AML-193 (cell line): ENCODE measurements at places on chromosomes 7 and 10.

DNA sequence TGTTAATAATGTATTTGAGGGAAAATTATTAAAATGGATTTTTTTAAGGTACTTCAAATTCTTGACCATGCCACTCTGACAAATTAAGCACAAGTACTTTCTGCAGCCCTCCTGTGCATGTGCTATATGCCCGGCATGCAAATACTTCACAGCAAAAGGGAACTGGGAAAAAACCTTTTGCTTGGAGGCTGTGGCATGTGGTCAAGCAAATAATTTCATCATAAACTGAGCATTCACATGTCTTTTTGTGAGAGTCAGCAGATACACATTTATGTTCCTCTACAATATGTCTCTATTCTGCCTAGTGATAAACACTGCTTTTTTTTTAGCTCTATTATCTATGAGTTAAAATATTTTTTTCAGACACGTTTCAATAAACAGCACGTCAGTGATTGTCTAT, 53.7 kb upstream of the SEMA3A start:
- peak; percentile 85 for DNase-seq

DNA sequence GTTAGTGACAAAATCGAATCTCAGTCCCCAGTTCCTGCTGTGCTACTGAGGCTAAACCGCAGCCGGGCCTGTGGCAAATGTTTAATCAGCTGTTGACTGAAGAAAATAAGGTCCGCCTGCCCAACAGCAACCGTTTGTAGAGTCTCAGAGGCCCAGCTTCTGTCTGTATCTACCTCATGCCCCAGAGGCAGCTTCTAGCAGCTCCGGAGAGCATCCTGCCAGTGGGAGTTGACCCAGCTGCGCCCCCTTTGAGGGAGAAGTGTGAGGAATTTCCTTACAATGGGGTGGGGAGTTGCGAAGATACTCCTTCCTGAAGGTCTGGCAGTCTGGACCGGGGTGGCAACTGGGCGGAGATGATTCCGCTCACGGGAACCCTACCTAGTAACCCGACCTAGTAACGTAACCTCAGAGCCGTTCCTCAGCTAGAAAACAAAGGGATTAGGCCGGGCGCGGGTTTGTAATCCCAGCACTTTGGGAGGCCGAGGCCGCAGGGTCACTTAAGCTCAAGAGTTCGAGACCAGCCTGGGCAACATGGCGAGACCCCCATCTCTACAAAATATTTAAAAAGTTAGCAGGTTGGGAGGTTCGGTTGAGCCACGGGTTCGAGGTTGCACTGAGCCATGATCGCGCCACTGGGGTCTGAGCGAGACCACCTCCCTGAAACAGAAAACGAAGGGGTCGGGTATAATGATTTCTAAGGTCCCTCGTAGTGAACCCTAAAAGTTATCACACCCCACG, 846 bp upstream of the ZNF775 start:
- peak; percentile 29 for DNase-seq

GRCh38 chr7:9026121-9026520, 592.7 kb downstream of the NXPH1 start:
- DNase-seq = no peak

DNA sequence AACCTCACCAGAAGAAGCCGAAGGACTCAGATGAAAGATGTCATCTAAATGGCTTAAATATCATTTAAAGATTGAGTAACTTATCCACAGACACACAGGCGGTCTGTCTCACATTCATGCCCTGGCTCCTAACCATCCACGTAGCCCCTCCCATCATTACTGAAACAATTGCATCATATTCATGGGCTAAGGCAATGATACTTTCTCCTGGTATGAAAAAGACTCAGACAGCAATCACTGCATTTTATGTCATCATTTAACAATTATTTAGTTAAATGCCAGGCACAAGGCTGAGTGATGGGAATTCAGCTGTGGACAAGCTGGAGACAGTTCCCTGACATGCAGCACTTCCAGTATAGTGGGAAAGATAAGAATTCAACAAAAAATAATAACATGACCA, 11.2 kb upstream of the TECTB start:
- no peak for DNase-seq

- no peak for DNase-seq
Observed at GRCh38 chr10:78774614-78774998, 294.2 kb upstream of the ZMIZ1 start.

- no peak for DNase-seq
Observed at GRCh38 chr10:4427532-4427931, 398.5 kb upstream of the AKR1E2 start.

DNA sequence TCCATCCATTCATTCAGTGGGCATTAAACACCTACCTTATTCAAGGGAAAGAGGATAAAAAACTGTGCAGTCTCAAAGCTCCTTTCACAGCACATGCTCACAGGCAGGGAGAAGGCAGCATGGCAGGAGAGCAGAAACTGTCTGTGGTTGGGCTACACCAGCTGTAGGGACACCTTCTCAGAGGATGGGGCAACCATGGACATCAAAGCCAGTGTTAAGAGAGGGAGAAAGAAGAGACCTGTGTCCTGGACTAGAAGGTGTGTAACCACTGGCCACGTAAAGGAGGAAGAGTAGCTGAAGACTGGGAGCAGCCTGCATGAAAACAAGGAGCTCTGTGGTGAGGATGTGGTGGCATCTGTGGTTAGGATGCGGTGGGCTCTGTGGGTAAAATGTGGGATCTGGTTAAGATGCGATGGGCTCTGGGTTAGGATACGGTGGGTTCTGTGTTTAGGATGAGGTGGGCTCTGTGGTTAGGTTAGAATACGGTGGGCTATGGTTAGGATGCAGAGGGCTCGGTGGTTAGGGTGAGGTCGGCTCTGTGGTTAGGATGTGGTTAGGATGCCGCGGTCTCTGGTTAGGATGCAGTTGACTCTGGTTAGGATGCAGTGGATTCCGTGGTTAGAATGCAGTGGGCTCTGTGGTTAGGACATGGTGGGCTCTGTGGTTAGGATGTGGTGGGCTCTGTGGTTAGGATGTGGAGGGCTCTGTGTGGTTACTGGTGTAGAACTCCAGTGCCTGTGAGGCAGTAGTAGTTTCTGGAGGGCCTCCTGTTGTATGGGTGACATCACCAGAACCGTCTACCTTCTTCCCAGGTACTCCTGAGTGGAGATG, 197.6 kb downstream of the WDR37 start:
- no peak for DNase-seq

- DNase-seq = peak; percentile 32
Observed at GRCh38 chr7:149209518-149210269, 14.3 kb downstream of the ZNF282 start.
